Thoracic aorta (tissue), 2 donors: ENCODE measurements at places on chromosomes 6 and 20. TPM values are rescaled to one million over a fixed set of nuclear protein-coding genes. Genes with fewer than 3 reads are reported as not detected.

DNA sequence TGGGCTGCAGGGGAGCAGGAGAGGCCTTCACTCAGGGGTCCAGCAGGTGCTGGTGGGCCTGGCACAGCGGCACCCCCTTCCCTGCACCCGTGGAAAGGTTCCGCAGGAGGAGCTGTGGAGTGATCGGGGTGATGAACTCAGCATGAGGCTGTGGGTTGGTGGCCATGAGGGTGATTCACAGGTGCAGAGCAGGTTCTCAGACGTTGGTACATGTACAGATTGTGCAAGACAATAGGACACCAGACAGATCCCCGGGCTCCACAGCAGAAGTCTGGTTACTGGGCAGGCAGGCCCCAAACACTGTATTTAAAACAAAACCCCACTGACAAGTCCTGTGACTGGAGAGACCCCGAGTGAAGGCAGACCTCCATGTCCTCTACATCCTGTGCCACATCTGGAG is 151.6 kb upstream of the CDH4 start:
- no peak for DNase-seq

DNA sequence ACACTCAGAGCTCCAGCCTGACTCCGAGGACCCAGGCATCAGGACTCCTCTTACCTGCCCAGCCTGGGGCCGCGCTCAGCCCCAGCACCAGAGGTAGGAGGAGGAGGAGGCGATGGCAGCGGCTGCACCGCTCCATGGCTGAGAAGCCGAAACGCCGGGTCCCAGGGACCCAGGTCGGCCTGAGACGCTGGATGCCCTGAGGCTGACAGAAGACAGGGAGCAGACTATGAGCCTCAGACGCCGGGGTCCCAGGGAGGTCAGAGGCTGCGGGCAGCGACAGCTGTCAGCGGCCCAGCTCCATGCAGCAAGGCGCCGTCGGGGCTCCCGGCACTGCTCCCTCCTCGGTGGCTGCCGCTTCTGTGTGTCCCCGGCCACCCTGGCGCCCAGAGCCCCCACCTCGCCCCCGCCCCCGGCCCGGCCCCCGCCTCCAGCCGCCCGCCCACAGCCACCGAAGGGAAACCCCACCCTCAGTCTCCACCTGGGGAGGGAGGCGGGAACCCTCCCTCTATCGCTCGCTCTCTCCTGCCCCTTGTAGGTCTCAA is at the start of gene COL11A2:
TSS of gene COL11A2 (minus strand) at position 363 of the 542 bp plus-strand sequence. CDS start at position 136, 227 bp downstream.
- no peak for DNase-seq

GRCh38 chr6:39543095-39543494 is 182.1 kb downstream of the KIF6 start:
- peak; percentile 19 for DNase-seq

- DNase-seq = no peak
Measured at GRCh38 chr6:29593199-29593855, 8.4 kb downstream of the OR2H2 start.

DNA sequence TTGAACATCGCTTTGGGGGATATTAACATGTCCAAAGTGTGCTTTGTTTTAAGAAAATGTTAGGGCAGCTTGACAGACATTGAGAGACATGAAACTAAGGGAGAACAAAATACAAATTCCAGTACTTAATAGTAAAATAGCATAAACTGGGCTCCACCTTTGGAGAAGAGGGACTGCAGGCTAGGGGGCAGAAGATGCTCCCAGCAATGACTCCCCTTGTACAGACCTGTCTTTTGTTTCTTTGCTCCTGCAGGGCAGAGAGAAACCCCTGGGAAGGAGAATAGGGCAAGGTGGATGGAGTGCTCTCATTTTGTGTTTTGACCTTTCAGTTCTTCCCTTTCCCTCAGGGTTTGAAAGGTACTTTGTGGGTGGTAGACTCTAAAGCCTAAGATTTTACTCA is 115.6 kb upstream of the PLCB4 start:
- DNase-seq = no peak

DNA sequence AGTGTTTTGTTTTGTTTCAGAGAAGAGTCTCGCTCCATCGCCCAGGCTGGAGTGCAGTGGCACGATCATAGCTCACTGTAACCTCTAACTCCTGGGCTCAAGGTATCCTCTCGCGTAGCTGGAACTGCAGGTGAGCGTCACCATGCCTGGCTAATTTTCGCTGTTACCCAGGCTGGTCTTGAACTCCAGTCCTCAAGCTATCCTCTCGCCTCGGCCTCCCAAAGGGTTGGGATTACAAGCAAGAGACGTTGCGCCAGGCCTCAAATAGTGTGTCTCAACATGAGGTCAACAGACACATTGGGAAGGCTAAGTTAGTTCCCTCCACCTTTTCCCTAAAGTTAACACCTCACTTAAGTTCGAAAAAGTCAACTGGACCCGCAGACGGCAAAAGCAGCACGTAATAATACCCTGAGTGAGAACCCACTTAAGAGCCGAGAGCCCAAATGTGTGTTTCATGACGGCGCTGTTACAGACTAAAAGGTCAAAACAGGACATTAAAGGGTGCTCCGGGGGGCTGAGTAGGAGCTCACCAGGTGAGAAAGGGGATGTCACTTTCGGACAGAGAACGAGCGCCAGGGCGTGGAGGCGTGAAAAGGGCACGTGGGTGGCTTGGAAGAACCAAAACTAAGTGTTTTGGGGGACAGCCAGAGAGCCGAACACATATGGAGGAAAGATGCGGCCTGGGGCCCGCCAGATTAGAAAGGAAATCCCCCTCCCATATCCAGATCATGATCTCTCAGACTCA is 499 bp downstream of the TTI1 start:
- DNase-seq = no peak

Gene EFCAB8
- total RNA-seq = 2.9 TPM

DNA sequence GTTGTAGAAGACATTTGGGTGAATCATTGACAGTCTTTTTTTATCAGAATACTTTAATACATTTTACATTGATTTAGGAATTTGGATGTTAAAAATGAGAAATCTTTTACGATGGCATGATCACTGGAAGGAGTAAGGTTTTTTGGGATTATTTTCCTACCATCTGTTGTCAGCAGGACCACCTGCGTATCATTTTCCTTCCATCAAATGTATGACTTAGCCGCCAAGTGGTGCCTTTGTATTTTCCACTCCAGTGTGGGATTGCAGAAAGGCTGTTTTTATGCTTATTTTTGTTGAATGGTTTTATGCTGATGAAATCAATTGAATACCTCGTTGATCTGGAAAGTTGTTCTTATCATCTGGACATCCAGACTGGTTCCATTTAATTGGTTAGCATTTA is 35.8 kb downstream of the AKAP12 start:
- DNase-seq = no peak

DNA sequence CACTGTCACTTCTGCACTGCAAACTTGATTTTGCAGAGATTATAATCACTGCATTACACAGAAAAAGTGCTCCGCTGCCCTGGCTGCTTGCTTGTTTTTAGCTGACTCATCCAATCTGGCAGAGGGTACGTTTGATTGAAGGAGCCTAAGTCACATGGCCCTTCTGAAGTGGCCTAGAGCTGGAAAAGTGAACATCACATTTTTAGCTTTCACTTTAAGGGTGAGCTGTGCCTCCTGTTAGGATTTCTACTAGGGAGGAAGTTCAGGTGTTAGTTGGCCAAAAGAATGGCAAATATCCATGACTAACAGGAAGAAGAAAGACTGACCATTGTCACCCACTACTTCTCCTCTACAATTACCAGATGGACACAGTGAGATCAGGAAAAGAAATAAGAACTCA is 889.1 kb upstream of the MAP3K7 start:
- DNase-seq = no peak

DNA sequence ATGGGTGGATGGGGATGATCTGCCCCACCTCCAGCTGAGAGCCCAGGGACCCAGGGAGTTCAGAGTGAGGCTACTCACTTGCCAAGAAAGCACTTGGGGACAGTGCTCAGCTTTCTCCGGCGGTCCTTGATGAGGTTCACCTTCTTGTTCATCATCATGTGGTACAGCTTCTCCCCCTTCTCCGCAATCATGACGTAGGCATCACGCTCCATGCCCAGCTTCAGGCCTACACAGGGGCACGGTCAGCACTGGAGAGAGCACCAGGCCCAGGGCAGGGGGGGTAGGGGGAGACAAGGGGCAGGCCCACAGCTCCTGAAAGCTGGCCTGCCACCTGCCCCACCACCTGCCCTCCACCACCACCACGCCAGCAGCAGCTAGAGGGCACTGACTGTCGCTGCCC is 139.2 kb downstream of the PREX1 start:
- no peak for DNase-seq

Gene SYCP2
- 0.71 TPM for total RNA-seq

GRCh38 chr6:32843331-32843978 is 392 bp downstream of the PSMB8 start:
- no peak for DNase-seq

DNA sequence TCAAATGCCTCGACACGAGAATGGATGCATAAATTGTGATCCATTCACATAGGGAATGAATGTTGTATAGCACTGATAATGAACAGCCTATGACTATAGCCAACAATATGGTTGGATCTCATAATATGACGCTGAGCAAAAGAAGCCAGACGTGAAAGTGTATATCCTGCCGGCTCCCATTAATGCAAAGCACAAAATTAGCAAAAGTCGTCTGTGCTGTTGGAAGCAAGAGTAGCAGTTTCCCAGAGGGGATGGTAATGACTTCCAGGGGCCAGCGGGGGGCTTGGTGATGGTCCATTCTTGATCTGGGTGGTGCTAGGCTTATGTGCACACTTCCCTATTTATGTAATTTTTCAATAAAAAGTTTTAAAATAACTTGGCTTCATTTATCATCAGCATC is 1.0 kb upstream of the TAGAP start:
- DNase-seq = no peak
